ENCODE measurements at places on chromosomes 11 and 22. TPM values are rescaled to one million over a fixed set of nuclear protein-coding genes. Genes with fewer than 3 reads are reported as not detected.

Gene CRYBB3
- total RNA-seq, result not detected

Gene RCOR2
- 5.6 TPM for total RNA-seq

- no peaks in the 10 kb centered on the region for H3K36me3 ChIP-seq
- no peak overlapping the region for H3K4me3 ChIP-seq
- H3K27ac ChIP-seq, result no peak overlapping the region
- no peak for DNase-seq
- no peaks in the 10 kb centered on the region for H3K4me1 ChIP-seq
These were observed 171.8 kb downstream of the CTTN start for GRCh38 chr11:70569996-70570692.

DNA sequence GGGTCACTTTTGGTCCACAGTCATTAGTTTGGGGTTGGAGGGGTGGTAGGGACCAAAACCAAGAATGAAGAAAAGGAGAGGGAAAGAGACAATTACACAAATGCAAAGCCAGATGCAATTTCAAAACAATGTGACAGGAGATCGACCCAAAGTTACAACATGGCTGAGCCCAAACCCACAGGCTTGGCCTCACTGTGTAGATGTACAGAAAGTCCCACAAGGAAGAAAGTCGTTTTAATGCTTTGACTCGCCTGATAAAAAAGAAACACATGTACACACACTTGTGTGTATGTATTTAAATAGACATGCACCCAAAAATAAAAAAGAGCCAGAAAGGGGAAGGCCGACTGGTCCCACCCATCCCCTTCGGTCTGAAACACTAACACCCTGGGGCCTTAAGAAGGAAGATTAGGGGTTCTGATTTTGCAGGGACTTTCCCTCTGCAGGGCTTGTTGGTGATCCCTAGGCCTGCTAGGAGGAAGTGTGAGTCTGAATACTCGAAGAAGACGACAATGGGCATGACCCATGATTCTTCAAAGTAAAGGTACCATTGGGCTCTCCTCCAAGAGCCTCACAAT, 104.1 kb downstream of the ETS1 start:
- H3K36me3 ChIP-seq, result peaks cover 22% of the 10 kb centered on the region
- no peak for DNase-seq
- H3K4me3 ChIP-seq, result no peak overlapping the region
- peak overlapping the region; percentile 81 for H3K27ac ChIP-seq

Gene ROBO4
- 0.66 TPM for total RNA-seq

Data from fibroblast of lung (primary cell).